ENCODE measurements at places on chromosomes 13 and 19. TPM values are rescaled to one million over a fixed set of nuclear protein-coding genes. Genes with fewer than 3 reads are reported as not detected.
A peak's percentile ranks its signal among the peaks of the same experiment; 100 is the strongest.

GRCh38 chr13:46615888-46616531, 63.0 kb downstream of the LRCH1 start:
- DNase-seq: no peak

The ACTMAP gene
- polyA plus RNA-seq: 0.26 TPM

GRCh38 chr19:38496603-38497487, 63.4 kb downstream of the RYR1 start:
- no peak for DNase-seq

- no peak for DNase-seq
Measured at GRCh38 chr13:42364613-42365000, 92.7 kb downstream of the AKAP11 start.

The SIGLECL1 gene
- not detected for polyA plus RNA-seq

GRCh38 chr19:55489711-55490477, 1.7 kb downstream of the SSC5D start:
- DNase-seq: no peak

GRCh38 chr19:48102870-48103751, 7.5 kb downstream of the PLA2G4C start:
- peak; percentile 22 for DNase-seq

DNA sequence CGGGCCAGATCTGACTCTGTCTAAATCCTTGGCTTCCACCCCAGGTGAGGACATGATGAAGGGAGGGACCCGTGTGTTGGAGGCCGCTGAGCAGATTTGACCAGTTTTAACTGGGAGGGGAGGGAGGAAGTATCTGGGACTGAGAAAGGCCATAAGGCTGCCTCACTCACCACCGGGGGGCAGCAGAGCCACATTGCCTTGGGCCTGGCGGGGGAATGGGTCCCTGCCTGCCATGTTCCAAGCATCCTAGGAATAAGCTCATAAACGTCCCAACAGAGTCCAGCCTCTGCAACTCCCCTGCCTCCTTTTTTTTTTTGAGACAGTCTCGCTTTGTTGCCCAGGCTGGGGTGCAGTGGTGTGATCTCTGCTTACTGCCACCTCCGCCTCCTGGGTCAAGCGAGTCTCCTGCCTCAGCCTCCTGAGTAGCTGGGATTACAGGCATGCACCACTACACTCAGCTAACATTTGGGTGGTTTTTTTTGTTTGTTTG, 15.5 kb downstream of the MAST3 start:
- DNase-seq: peak; percentile 73

The NECTIN2 gene
- polyA plus RNA-seq: not detected

- DNase-seq: no peak
Measured at GRCh38 chr13:53200498-53201453, 172.2 kb downstream of the OLFM4 start.

DNA sequence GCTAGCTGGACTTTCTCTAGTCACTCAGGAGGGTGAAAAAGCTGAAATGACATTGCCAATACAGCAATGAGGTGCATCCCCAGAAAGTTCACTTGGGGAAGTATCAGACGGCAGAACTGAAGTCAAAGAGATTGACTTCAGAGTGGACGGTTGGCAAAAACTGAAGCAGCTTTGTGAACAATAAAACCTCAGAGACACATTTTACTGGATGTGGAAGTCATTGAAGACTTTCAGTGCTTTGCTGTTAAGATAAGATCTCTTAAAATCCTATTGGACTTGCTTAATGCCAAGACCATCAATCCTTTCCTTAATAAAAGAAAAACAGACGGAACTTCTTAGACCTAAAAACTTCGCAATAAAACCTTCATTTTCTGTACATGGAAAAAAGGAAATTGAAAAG, 103.7 kb downstream of the ABCC4 start:
- DNase-seq: no peak

The PSG6 gene
- not detected for polyA plus RNA-seq

The PRTN3 gene
- not detected for polyA plus RNA-seq

- no peak for DNase-seq
Measured at GRCh38 chr13:101556676-101557123, 104.2 kb downstream of the ITGBL1 start.

- DNase-seq: no peak
Measured at GRCh38 chr19:15396436-15396835, 16.8 kb upstream of the AKAP8 start.

Data from CD4-positive, alpha-beta memory T cell (primary cell).